ENCODE measurements at places on chromosomes 16 and 17.
A peak's percentile ranks its signal among the peaks of the same experiment; 100 is the strongest.

GRCh38 chr17:39618956-39619785 is 7.6 kb upstream of the PPP1R1B start:
- no peak for DNase-seq

DNA sequence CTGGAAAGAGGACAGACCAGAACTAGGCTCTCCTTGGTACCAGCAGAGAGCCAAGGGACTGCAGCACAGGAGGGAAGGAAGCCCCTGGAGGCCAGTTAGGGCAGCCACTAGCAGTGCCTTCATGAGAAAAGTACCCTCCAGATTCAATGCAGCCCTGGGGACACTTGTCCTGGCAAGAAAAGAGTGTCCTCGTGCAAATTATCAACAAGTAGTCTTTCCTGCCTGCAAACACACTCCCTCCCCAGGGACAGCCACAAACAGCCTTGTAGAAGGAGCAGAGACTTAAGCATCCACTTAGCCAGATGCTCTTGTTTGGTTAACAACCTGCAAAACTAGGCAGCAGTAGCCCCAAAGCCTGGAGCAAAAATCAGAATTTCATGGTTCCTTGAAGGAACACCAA is 24.3 kb downstream of the CENPV start:
- no peak for DNase-seq

DNA sequence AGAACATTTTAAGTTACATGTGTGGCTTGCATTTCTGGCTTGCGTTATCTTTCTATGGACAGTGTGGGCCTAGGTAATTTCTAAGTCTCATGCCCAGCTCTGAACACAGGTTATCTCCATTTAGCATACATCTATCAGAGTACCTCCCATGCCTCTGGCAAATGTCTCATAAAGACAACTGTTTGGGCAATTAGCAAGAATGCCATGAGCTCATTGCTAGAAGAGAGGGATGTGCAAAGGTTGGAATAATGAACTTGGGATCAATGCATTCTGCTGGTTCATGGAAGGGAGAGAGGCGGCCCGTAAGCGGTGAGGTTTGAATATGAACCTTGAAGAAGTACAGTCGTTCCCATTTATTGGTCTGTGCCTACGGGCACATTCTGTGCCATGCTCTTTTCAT is 14.4 kb downstream of the SYT17 start:
- no peak for DNase-seq

GRCh38 chr17:27550291-27550930 is 80.6 kb upstream of the LGALS9 start:
- DNase-seq = no peak

DNA sequence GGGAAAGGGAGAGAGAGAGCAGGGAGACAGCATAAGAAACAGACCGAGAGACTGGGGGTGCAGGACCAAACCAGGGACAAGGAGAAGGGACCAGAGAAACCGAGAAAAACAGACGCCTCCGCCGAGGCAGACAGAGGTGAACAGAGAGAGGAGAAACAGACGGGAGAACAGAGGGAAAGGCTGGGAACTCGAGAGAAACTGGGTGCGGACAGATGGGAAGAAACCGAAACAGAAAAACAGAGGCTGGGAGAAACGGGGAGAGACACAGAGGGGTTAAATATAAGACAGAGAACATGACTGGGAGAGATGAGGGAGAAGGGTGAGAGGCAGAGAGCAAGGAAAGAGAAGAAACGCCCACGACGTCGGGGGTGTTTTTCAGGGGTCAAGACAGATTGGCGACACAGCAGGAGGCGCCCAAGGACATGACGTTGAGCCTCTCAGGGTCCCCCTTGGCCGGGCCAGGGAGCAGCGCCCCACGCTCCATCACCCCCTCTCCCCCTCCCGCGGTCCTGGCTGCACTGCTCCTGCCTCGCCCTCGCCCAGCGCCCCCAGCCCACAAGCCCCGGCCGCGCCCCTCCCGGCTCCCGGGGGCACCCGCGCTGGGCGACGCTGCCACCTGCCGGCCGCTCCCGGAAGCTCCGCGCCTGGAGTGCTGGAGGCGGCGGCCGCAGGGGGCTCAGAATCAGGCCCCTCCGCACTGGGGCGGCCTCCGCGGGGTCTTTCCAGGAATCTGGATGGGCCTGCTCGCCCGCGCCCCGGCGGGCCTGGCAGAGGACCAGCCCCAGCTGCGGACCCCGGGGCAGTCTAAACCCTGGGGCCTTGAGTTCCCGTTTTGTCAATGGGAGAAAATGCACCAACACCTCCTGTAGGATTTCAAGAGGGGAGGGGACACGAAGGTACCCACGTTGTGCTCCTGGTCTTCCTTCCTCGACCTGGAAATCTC is 1.3 kb upstream of the TMEM92 start:
- DNase-seq = peak; percentile 44

DNA sequence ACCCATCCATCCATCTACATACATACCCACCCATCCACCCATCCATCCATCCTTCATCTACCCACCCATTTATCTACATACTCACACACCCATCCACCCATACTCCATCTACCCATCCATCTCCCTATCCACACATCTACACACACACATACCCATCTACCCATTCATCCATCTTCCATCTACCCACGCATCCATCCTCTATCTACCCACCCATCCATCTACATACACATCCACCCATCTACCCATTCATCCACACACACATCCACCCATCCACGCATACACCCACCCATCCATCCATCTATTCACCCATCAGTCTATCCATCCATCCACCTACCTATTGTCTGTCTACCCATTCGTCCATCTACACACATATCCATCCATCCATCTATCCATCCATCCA is 227.8 kb downstream of the ZNF423 start:
- no peak for DNase-seq

DNA sequence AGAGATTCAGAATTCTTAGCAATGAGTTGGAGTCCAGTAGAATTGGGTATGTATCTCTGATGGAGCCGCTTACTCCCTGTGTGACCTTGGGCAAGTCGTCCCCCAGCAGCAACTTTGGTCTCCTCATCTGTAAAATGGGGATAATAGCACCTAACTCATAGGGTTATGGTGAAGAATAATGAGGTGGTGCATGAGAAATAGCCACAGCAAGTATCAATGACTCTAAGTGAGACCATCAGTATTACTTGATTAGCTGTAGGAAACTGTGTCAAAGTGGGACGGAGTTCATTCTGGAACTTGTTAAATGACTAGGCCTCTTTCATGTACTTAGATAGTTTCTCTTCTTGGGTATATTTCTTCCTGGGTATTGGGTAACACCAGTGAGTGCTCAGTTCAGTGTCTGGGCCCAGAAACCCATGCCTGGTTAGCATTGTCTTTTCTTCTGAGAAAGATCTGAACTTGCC is 6.4 kb downstream of the PRKCB start:
- DNase-seq = no peak

GRCh38 chr16:80367037-80367658 is 173.6 kb upstream of the DYNLRB2 start:
- no peak for DNase-seq

GRCh38 chr17:73141411-73141810 is 23.4 kb upstream of the SSTR2 start:
- no peak for DNase-seq

- no peak for DNase-seq
Measured at GRCh38 chr16:85465328-85466303, 147.5 kb upstream of the GSE1 start.

DNA sequence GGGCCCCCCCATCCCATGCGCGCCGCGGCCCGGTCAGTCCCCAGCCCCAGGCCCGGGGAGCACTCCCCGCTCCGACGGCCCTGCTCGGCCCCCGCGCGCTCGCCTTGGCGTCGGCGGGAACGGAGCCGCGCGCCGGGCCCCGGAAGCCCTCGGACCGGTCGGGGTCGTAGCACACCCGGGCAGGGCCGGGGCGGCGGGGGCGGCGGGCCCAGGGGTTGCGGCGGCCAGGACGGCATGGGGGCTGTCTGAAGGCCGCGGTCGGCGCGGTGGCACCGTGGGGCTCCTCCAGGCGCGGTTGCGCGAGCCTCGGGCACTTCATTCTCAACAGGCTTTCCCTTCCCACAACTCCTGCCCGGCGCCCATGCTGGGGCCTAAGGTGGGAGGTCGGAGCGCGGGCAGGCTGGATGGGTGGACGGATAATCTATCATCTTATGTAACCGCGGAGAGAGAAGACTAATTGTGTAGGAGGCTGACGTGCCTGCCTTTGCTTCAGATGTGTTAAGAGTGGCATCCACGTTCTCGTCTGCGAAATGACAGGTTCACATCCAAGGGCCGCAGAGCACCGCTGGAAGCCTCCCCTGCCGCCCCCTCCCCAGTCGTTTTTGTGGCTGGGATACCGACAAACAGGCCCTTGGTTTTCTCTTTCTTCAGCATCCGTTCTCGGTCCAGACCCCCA is 708 bp downstream of the BAIAP2 start:
- DNase-seq = no peak

DNA sequence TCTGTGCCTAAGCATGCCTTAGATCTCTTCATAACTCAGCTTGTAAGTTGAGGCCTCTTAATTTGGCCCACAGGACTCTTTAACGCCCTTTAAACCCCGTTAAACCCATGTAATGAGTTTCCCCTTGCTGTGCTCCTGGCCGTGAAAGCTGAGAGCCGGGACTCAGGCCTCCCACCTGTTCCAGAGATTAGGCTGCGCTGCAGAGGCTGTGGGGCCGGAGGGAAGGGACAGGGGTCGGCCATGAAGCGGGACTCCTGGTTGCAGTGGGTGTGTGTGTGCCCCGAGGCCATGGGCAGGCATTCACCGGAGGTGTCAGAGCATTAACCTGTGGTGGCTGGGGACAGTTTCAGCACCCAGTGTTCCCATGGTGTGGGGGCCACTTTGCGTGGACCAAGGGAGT is 150.8 kb upstream of the IRX3 start:
- DNase-seq = no peak

- no peak for DNase-seq
Measured at GRCh38 chr17:65759532-65759931, 198.1 kb upstream of the AXIN2 start.

GRCh38 chr16:82628088-82628423 is 1.3 kb downstream of the CDH13 start:
- DNase-seq = no peak

- no peak for DNase-seq
Measured at GRCh38 chr16:57755061-57755684, 19.6 kb downstream of the KATNB1 start.

Measured in CD4-positive, alpha-beta T cell treated with Interleukin-4 for 1 hour (primary cell).